ENCODE measurements at places on chromosomes 16 and 17. TPM values are rescaled to one million over a fixed set of nuclear protein-coding genes. Genes with fewer than 3 reads are reported as not detected.

Gene CASKIN2
- 2.9 TPM for total RNA-seq

Gene CES5A
- total RNA-seq: not detected

Gene SHMT1
- total RNA-seq: 61.0 TPM

Gene GP1BA
- not detected for total RNA-seq

Gene TMEM114
- not detected for total RNA-seq

Gene DHRS11
- 9.2 TPM for total RNA-seq

Gene EDC4
- total RNA-seq: 92.8 TPM

Gene VTN
- total RNA-seq: not detected

Gene KRT40
- total RNA-seq: not detected

Gene SCGB1C2
- not detected for total RNA-seq

Gene CARD14
- not detected for total RNA-seq

Gene PSME3IP1
- 156 TPM for total RNA-seq

Gene CSH1
- total RNA-seq: not detected

Gene CCL14
- total RNA-seq: not detected

Gene STAT5A
- 178 TPM for total RNA-seq

Gene ALDH3A1
- total RNA-seq: not detected
